ENCODE measurements at places on chromosomes 16 and 17.
A peak's percentile ranks its signal among the peaks of the same experiment; 100 is the strongest.

DNA sequence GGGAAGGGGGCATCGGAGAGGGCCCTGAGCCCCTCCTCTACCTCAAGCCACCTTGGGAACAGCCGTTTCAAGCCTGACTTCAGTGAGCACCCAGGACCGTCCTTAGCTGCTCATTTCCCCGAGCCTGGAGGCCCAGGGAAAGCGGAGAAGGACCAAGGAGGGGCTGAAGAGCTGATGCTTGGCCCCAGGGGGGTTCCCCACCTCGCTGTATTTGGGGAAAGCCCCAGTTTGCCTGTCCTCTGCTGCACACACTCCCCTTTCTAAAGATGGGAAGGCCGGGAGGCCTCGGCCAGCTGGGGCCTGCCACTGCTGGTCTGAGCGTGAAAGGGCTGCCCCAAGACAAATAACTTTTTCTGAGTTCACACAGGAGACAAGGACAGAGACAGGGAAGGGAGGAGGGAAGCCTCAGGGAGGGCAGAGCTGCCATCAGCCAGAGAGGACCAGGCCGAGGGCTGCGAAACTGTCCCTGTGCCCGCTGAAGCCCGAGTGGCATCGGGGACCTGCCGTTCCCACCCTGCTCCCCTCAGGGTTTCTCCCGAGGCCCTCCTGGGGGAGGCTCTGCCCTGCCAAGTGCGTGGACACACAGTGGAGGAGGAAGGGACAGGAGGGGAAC, 11.6 kb downstream of the ZACN start:
- DNase-seq, result no peak

DNA sequence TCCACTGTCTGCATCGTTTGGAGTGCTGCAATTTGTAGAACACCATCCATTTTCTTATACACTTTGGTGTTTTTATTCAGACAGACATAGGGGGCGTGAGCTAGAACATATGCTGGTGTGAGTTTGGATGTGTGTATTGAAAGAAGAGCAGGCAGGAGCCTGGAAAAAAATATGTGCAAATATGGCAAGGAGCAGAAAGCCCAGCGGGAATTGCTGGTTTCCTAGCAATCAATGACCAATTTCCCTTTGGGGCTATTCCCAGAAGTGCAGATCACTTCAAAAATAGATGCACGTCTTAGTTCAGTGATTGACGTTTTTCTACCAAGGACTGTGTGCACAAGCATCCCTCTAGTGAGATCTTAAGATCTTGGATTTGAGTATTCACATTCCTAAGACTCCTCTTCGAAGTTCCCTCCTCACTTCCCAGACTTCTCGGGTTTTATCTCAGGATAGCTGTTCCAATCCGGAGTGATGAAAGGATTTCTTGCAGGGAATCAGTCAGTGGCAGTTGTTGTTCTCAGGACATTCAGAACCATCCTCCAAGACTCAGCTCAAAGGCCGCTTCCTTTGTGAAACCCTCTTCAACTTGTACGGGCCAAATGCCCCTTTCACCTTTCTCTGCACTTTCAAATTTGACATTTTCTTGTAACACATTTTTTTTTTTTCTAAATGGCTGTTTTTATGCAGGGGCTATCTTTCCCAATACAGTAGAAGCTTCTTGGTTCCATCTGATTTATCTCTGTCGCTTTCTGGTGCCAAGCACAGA, 268.7 kb upstream of the ASIC2 start:
- DNase-seq, result no peak

DNA sequence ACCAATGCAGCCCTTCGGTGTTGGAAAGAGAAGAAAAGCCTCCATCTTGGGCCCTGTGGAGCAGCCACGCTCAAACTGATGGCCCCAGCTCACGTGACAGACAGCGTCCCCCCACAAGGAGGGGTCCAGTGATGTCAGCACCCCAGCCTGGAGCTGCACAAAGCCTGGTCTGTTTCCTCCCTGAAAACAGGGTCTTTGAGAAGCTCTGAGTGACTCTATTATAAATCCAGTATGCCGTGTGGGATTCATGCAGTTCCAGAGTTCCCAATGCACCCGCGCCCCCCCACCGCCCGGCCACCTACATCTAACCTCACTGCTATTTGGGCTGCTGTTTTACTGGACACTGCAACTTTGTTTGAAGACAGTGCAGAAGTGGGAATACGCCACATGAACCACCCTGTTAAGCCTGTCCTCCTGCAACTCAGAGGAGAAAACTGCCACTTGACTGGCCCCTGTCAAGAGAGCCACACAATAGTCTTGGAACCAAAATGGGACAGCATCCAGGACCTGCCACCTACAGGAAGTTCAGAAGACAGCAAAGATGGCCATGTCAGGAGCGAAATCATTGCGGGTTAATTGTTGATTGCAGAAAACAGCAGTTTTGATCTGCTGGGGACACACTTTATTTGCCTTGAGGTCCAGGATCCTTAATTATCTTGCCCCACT, 33.1 kb downstream of the PMP22 start:
- DNase-seq, result no peak

- peak; percentile 75 for DNase-seq
Measured at GRCh38 chr17:61416540-61417363, 17.1 kb downstream of the TBX2 start.

DNA sequence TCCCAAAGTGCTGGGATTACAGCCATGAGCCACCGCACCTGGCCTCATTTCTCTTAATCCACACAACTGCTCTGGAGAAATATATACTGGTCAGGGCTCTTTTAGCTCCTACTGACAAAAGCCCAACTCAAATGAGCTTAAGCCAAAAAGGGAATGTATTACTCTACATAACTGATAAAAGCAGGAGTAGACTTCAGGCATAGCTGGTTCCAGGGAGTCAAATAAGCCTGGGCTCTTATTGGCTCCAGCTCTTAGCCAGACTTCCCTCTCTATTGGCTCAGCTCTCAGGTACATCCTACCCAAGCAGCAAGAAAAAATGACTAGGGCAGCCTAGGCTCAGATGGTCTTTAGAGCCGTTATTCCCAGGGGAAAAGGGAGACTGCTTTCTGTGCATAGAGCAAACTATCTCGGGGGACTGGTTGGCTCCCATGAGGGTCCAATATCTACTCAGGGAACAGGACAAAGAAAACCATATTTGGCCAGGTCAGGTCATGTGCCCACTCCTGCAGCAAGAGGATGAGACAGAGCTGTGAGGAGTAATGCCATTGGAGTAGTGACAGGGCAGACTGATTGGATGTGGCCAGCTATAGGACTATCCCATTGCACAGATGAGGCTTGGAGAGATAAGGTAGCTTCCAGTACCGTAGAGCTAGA, 21.2 kb downstream of the TBX2 start:
- no peak for DNase-seq

Data from RPMI8226 (cell line).